ENCODE measurements at places on chromosomes 13 and 19.

- no peak for DNase-seq
Measured at GRCh38 chr13:95698047-95698749, 21.3 kb downstream of the DNAJC3 start.

GRCh38 chr13:41905600-41906254 lies 55.2 kb downstream of the VWA8 start:
- DNase-seq: no peak

GRCh38 chr19:38030686-38031422 lies 123.8 kb downstream of the SIPA1L3 start:
- no peak for DNase-seq

GRCh38 chr13:94917824-94918223 lies 205.5 kb upstream of the SOX21 start:
- no peak for DNase-seq

GRCh38 chr13:84121456-84121855 lies 239.2 kb upstream of the SLITRK1 start:
- no peak for DNase-seq

DNA sequence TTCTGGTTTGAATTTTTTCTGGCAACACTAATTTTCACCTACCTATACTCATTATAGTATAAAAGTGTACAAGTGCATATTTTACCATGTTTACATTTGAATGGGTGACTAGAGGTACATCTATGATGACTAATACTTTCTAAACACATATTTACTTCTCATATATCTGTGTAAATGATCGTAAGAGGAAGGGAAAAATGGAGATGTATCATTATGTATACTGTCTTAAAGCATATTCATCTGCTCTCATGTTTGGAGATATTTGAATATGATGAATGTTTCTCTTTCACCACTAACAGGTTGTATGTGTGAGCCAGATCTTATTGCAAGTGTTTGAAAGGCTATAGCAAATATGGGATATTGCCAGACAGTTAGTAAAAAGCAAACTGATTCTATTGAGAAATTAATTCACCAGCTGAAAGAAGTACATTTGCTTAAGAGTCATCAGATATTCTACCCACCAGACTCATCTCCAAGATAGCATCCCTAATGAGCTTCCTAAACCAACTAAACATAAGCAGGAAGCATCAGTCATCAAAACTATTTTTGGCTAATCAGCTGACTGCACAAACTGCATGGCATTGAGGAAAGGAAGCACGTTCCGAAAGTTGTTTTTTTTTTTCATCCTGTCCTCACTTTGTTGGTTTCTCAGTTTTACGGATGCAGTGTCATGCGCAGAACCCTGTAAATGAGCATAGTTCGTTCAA lies 738.2 kb downstream of the GPC5 start:
- DNase-seq: no peak

GRCh38 chr13:78022164-78022877 lies 103.7 kb upstream of the EDNRB start:
- peak; percentile 12 for DNase-seq

DNA sequence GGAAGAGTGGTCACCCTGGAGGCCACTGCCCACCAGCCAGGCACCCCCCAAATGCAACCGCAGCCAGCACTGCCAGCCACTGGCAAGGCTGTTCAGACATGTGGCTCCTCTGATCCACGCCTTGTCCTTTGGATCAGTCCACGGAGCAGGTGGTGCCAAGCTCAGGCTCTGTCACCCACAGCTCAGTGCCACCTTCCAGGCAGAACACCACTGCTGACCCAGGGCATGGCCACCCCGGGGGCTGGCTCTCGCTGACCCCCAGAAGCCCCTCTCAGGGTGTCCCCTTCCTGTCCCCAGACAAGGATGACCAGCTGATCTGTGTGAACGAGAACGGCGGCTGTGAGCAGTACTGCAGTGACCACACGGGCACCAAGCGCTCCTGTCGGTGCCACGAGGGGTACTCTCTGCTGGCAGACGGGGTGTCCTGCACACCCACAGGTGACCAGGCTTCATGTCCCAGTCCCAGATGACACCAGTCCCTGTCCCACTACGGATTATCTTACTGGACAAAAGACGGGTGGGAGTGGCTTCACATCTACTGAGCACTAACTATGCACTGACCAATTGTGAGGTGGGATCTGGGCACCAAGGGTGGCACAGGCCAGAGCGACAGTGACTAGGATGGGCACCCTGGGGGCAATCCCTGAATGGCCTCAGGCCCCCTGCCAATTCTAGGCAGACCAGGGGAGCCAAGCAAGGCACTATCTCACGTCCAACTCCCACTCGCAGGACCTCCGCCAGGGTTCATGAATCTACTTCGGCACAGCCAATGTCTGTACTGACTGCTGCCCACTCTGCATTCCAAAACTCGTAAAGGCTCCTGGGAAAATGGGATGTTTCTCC lies 7.0 kb upstream of the F10 start:
- no peak for DNase-seq

DNA sequence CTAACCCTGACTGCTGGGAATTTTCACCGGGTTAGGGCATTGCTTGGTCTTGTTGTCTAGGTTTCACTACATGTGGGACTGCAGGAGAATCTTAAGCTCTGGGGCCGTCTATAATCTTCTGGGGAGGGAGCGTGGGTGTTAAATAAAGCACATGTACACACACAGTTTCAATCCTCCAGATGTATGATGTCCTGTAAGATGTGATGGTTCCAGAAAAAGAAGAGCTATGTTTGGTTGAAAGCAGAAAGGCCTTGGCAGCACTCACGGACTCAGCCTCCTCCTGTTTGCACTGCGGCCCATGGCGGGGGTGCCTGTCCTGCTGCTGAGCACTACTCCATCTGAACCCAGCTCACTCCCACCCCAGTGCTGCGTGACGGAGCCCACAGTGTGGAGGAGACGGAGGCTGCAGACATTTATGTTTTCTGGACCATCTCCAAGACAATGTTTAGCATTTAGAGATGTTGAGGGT lies 343.5 kb downstream of the TEX29 start:
- DNase-seq: no peak

DNA sequence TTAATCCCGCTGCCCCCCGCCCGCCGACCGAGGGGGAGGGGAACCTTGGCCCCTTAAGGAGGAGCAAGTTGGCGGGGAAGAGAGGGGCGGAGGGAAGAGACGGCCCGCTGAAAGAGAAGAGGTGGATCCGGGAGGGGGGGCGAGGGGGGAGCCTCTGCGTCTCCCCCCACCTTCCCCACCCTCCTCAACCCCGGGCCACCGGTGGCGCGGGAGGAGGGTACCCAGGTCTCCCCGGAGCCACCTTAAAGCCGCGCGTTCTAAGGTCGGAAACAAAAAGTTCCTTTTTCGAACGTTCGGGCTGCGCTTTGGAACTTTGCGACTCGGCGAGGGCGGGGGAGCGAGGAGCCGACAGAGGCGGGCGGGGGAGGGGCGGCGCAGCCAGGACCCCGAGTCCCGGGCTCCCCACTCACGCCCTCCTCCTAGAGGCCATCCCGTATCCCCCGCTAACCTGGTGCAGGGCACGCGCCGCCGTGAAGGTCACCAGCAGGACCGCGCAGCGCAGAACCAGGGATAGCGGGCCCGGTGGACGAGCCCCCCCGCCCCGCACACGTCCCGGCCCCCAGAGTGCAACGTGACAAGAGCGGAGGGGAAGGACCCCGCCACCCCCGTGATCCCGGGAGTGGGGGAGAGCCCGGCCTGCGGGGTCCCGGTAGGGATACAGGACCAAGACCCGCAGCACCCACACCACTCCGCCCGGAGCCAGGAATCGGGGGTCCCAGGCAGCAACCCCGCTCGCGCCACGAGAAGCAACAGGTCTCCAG lies 659 bp downstream of the ERF start:
- no peak for DNase-seq

- no peak for DNase-seq
Measured at GRCh38 chr19:55339889-55340783, 460 bp downstream of the KMT5C start.

- DNase-seq: no peak
Measured at GRCh38 chr19:48842789-48843162, 6.5 kb upstream of the HSD17B14 start.

All from NCI-H2081 treated with DMSO at 0.1 percent for 48 hours (cell line).